ENCODE measurements at places on chromosomes 4 and X. TPM values are rescaled to one million over a fixed set of nuclear protein-coding genes. Genes with fewer than 3 reads are reported as not detected.

Gene LEF1
- total RNA-seq = not detected

Gene USP17L18
- not detected for total RNA-seq

Gene DOK7
- total RNA-seq = 1.0 TPM

Gene MAGEE1
- total RNA-seq = 0.53 TPM

Gene SSX1
- not detected for total RNA-seq

DNA sequence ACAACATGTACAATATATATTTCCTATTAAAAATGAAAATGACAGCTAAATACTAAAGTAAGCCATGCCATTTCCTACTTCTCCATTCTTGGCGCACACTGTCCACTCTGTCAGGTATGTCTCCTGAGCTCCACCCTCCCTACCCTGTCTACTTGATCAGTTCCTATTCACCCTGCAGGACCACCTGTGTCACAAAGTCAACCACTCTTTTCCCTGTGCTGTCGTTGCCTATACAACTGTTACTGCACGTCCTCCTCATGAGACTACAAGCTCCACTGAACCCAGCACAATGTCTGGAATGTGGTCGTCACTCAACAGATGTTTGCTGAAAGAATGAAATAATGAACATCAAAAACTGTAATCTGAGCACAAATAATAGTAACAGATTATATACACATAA is 54.9 kb downstream of the SLC9A7 start:
- DNase-seq = no peak

- DNase-seq = no peak
Observed at GRCh38 chrX:38937400-38937799, 136.1 kb downstream of the MID1IP1 start.

GRCh38 chr4:179116011-179116410 is 1673.8 kb upstream of the AGA start:
- DNase-seq = no peak

DNA sequence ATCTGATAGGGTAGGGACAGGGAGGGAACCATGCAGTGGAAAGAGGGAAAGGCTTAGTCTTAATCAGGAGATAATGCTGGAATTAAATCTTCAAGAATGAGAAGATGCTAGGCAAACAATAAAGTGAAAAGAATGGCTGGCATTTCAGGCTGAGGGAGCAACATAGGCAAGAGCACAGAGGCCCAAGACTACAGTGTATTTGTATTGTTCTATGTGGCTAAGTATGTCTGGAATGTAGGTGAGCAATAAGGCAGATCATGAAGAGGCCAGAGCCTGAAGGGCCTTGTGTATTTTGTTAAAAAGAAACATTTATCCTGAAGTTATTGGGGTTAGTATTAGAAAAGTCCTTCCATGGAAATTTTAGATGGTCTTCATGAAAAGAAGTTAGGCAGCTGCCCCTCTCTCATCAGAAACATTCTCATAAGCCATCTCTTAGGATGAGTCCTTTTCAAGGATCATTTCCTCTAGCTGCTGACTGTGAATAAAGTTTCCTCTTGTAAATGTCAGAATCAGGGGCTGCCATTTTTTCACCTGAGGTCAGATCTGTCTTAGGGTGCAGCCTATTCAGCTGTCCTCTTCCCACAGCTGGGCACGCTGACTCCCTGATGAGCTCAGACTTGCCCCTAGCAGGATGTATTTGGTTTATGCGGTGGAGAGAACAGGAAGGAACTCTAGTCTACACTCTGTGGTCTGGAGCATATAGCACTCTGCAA is 46.3 kb downstream of the ATP10D start:
- peak; percentile 93 for DNase-seq

GRCh38 chr4:100356172-100356571 is 161.7 kb downstream of the EMCN start:
- DNase-seq = peak; percentile 70

DNA sequence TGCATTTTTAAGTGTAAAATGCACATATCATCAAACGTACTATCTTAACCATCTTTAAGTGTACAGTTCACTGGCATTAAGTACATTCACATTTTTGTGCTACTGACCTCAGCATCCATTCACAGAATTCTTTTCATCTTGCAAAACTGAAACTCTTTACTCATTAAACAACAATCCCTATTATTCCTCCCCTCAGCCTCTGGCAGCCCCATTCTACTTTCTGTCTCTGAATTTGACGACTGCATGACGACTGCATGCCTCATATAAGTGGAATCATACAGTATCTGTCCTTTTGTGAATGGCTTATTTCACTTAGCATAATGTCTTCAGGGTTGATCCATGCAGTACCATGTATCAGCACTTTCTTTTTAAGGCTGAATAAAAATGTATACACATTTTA is 38.7 kb downstream of the CNKSR2 start:
- DNase-seq = peak; percentile 43

DNA sequence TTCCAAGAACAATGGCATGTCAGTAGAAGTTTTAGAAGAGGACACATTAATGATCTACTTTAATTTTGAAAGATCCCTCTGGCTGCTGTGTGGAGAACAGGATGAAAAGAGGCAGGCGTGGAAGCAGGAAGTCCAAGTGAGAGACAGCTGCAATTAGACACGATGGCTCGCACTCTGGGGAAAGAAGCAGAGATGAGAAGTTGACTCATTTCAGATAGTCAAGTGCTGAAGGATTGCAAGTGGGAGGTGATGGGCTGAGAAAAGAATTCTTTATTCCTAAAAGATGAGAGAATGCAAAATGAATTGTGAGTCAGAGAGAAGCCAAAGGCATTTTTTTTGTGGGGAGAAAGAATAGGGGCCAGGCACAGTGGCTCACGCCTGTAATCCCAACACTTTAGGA is 16.5 kb downstream of the RXFP1 start:
- DNase-seq = peak; percentile 83

GRCh38 chrX:65994519-65995506 is 45.1 kb downstream of the VSIG4 start:
- DNase-seq = no peak

DNA sequence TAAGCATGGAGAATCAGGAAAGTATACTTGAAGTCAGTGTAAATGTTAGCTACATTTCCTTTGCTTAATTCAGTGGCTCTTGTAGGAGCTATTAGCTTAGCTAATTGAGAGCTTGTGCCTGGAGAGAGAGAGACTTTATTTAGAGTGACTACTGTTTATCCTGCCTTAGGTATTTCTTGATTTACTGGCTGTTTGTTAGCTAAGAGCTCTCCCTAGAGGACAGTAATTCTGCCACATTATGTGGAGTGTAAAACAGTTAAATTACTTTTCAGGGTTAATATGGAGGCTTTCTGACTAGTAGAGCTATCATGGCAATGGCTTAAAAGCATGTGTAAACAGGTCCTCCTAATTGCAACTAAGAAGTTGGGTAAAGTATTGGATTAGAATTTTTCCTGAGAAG is 306.5 kb upstream of the TECRL start:
- no peak for DNase-seq

- peak; percentile 52 for DNase-seq
Observed at GRCh38 chr4:41611124-41611838, 73.3 kb downstream of the LIMCH1 start.

GRCh38 chr4:82567444-82567843 is 5.7 kb upstream of the TMEM150C start:
- no peak for DNase-seq

- DNase-seq = no peak
Observed at GRCh38 chr4:169013396-169013795, 3.3 kb upstream of the CBR4 start.

- DNase-seq = no peak
Observed at GRCh38 chr4:120263618-120264017, 197.0 kb upstream of the MAD2L1 start.

GRCh38 chr4:16255730-16256129 is 29.5 kb upstream of the TAPT1 start:
- DNase-seq = no peak

- DNase-seq = peak; percentile 58
Observed at GRCh38 chr4:106569146-106570031, 200.8 kb upstream of the GIMD1 start.

GRCh38 chrX:105753411-105753810 is 68.9 kb upstream of the NRK start:
- no peak for DNase-seq

GRCh38 chrX:1330605-1331004 is 6.0 kb upstream of the IL3RA start:
- no peak for DNase-seq

DNA sequence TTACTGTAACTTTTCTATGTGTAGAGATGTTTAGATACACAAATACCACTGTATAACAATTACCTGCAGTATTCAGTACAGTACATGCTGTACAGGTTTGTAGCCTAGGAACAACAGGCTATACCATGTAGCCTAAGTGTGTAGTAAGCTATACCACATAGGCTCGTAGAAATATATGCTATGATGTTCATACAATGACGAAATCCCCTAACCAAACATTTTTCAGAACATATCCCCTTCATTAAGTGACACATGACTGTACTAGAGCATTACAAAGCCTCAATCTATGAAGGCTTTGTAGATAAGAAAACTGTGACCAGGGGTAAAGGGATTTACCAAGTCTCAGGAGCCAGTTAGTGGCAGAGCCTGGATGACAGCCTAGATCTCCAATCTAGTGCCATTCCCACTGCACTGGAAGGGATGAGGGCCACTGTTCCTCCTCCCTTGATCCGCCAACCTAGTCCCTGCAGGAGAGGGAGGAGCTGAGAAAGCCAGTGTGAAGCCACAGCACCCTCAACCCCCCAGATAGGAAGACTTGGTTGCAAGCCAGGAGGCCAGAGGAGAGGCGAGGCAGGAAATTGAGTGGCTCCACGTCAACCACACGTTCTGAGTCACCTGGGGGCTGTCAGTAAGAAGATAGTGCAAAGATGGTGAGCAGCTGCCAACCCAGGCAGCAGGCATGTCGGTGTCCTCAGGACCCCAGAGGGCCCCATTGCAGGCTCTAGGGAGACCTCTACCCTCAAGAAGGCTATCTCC is 227.7 kb downstream of the BCOR start:
- DNase-seq = peak; percentile 79
